Thyroid gland (tissue), 4 donors: ENCODE measurements at places on chromosomes 16 and 17. TPM values are rescaled to one million over a fixed set of nuclear protein-coding genes. Genes with fewer than 3 reads are reported as not detected.

Gene SBK1
- 6.8 TPM for total RNA-seq

Gene ZNF629
- 17.9 TPM for total RNA-seq

Gene CLEC18B
- total RNA-seq: not detected

Gene AXIN2
- 23.9 TPM for total RNA-seq

Gene CHRNE
- total RNA-seq: 0.54 TPM

Gene BIRC5
- 0.11 TPM for total RNA-seq

Gene BRIP1
- 0.40 TPM for total RNA-seq

Gene FBXO39
- 2.1 TPM for total RNA-seq

Gene HCRT
- not detected for total RNA-seq

Gene ABCA8
- total RNA-seq: 54.7 TPM

Gene PRCD
- total RNA-seq: 8.3 TPM

Gene CMTM2
- 0.67 TPM for total RNA-seq

Gene C17orf78
- not detected for total RNA-seq

Gene DNAI2
- not detected for total RNA-seq

Gene KRTAP2-3
- total RNA-seq: not detected

Gene TEKT5
- not detected for total RNA-seq

Gene USP43
- total RNA-seq: 5.1 TPM

Gene ATP2C2
- 12.9 TPM for total RNA-seq

Gene RNF222
- not detected for total RNA-seq

Gene TVP23C
- 99.0 TPM for total RNA-seq

Gene KRT33B
- total RNA-seq: not detected

Gene TSPAN10
- total RNA-seq: 0.40 TPM

Gene CLDN7
- 135 TPM for total RNA-seq

Gene RNF167
- 75.8 TPM for total RNA-seq

Gene CPPED1
- total RNA-seq: 17.8 TPM

Gene TOX3
- total RNA-seq: not detected

Gene KRT13
- total RNA-seq: 0.83 TPM

Gene MAP2K6
- total RNA-seq: 5.6 TPM

Gene FOXN1
- total RNA-seq: not detected

Gene KRTAP4-1
- not detected for total RNA-seq

Gene PVALEF
- not detected for total RNA-seq

Gene CDC27
- total RNA-seq: 187 TPM

Gene ANKRD40CL
- total RNA-seq: not detected

Gene PAFAH1B1
- 184 TPM for total RNA-seq

Gene UNC45B
- total RNA-seq: not detected

Gene KRT39
- total RNA-seq: not detected

Gene KIF18B
- total RNA-seq: 0.50 TPM

Gene NPIPB13
- 2.5 TPM for total RNA-seq

Gene IRX5
- total RNA-seq: not detected

Gene CENPV
- 4.3 TPM for total RNA-seq

Gene TEKT1
- total RNA-seq: not detected

Gene MRC2
- 7.9 TPM for total RNA-seq

Gene ENPP7
- not detected for total RNA-seq

Gene CD300LB
- not detected for total RNA-seq

Gene KATNIP
- 82.8 TPM for total RNA-seq

Gene KRTAP1-5
- total RNA-seq: not detected

Gene KRTAP1-1
- total RNA-seq: not detected

Gene OMG
- 2.1 TPM for total RNA-seq

Gene ECI1
- 104 TPM for total RNA-seq

Gene TBC1D3K
- not detected for total RNA-seq

Gene MVP
- 127 TPM for total RNA-seq

Gene CRAMP1
- total RNA-seq: 11.0 TPM

Gene KCNG4
- total RNA-seq: not detected

Gene RCVRN
- not detected for total RNA-seq

Gene GAS7
- 7.5 TPM for total RNA-seq

Gene SLC6A2
- total RNA-seq: not detected

Gene CCDC40
- total RNA-seq: 11.9 TPM
